Iris pigment epithelial cell (primary cell): ENCODE measurements at places on chromosomes 1 and 21.

GRCh38 chr1:94316836-94317789 lies 79.7 kb upstream of the ARHGAP29 start:
- peak; percentile 67 for DNase-seq

DNA sequence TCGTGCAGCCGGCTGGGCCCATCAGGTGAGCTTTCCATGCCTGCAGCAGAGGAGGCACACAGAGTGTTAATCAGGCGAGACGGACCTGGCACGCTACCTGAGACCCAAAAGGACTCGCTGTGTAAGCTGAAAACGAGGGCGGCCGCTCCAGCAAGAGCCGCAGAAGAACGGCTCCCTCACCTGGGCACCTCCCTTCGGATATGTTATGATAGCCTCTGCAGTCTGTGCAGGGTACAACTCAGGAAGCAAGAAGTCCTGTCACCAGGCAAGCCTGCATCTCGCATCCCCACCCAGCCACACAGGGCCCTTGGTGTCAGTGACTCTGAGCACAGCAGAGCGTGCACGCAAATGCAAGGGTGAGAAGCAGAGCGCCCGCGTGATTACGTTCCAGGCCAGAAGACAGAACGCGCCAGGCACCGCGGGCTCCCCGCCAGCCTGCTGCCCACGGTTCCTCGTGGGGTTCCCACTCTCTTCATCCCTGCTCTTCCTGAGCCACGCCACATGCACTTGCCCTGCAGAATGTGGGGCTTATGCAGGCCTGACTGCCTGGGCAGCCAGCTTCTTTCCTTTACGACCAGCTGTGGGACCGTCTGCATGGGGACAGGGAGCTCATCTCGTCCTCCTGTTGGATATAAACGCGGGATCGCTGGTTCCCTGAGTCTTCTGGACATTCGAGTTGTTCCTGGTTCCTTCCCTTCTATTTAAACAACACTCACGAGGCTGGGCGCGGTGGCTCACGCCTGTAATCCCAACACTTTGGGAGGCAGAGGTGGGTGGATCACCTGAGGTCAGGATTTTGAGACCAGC lies 20.2 kb upstream of the LRRC47 start:
- DNase-seq: no peak

- DNase-seq: peak; percentile 79
Observed at GRCh38 chr1:92960395-92961130, 699 bp downstream of the DIPK1A start.

- DNase-seq: no peak
Observed at GRCh38 chr1:54475946-54476516, 69.8 kb upstream of the SSBP3 start.

GRCh38 chr1:174262349-174263241 lies 103.3 kb downstream of the RABGAP1L start:
- DNase-seq: peak; percentile 63

DNA sequence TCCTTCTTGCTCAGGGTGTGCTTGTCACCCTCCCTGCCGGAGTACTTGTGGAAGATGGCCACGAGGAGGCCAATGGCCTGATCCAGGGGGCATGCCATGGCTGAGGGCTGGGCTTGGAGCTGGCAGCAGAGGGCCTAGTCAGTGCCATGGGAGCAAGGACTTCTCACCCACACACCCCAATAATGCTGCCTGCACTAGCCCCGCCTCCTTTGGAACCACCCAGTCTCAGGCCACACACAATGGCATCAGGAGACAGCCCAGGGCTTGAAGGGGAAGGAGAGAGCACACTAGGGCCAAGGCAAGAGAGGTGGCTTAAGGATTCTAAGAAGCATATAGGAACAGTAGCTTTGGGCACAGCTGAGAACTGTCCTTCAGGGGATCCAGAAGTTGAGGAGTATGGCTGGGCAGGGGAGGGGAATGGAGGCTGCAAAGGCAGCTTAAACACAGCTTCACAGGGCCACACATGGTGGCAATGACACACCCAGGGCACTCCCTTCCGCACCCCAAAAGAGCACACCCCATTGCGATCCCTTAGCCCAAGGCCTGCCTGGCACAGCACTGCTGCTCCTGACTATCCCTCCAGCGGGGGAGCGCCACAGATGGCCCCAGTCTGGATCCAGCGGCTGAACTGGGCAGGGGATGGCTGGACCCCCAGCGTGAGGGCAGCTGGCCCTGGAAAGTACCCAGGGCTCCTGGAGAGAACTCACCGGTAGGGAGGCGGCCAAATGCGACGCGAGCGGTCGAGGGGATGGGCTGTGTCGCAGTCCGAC lies at the start of gene S100A6:
S100A6 (minus strand) TSS at position 750 of the 770 bp plus-strand sequence; CDS start at position 98, 652 bp downstream.
- DNase-seq: peak; percentile 28
